ENCODE measurements at places on chromosomes 1 and 21.

GRCh38 chr1:6103854-6104530 is 58.3 kb downstream of the KCNAB2 start:
- DNase-seq, result no peak

GRCh38 chr1:51217101-51217500 is 19.0 kb upstream of the RNF11 start:
- no peak for DNase-seq

DNA sequence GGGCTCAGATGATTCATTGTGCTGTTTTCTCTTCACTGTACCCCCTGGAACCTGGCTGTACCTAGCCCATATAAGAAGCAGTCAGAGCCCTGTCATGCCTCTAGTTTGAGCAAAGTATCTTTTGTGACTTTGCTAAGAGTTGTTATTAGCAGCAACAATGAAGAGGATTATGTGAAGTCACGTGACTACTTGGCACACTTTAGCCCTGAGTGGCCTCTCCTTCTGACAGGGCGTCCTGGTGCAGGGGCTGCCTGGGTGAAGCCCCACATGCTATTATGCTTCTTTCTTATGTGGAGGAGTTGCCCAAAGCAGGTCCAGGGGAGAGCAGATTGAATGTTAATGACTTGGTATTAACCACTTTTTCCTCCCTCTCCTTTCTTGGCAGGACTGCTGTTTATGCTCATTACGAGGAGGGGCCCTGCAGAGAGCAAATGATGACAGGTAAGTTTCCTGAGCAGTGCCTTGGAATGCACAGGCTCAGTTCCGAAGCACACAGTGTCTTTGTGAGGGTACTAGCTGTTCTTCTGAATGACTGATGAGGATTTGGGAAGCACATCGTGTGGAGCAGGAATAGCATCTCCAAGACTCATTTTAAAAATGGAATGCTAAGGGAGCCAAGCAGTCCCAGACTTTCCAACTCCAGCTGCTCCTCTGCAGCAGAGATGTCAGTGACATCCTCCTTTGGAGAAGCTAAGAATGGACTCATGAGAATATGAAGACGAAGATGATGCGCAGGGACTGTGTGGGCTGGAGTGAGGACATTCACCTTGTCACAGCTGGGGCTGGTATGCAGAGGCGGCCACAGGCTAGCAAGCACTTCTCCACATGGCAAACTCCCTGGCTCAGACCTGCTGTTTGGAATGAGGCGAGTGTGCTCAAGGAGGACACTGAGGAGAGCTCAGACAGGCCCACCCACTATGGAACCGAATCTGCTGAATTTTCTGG is 15.2 kb upstream of the ST3GAL3 start:
- no peak for DNase-seq

GRCh38 chr1:31529999-31530684 is 46.2 kb upstream of the TINAGL1 start:
- DNase-seq, result no peak

DNA sequence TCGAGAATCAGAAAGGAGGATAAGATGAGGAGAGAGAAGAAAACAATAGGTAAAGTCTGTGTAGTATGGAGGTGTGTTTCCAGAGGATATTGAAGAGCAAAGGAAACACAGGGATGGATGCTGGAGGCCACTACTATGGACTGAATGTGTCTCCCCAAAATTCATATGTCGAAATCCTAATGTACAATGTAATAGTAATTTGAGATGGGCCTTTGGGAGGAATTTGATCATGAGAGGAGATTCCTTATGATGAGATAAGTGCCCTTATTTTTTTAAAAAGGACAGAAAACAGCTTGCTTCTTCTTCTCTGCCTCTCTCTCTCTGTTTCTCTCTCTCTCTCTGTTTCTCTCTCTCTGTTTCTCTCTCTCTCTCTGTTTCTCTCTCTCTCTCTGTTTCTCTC is 602.2 kb upstream of the ADAMTS5 start:
- no peak for DNase-seq

GRCh38 chr1:210878564-210878963 is 255.4 kb downstream of the KCNH1 start:
- DNase-seq, result no peak

GRCh38 chr1:206451134-206451686 is 19.1 kb upstream of the IKBKE start:
- no peak for DNase-seq

DNA sequence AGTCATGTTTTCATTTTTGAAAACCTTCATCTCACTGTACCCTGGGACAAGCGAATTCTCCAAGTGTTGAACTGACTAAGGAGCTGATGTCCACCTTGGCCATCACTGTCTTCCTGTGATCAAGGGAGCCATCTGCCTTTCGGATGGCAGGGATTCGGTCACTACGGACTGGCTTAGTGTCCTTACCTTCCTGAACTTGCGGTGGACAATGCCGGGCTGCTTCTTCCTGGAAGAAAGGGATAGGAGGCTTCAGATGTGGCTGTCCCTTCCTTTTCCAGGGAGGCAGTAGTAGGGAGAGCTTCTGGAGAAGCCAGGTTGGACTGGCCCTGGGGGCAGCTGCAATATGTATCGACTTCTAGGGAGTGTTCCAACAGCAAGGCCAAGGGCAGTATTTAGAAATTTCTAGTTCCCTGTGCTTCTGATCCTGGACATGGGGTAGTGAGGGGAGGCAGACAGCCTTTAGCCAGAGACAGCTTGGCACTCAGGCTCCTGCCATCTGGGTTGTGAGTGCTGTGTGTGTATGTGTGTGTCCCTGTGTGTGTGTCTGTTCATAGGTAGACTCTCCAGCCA is 114.6 kb downstream of the IER5 start:
- no peak for DNase-seq

GRCh38 chr1:62439652-62440371 is 3.0 kb downstream of the USP1 start:
- DNase-seq, result no peak

DNA sequence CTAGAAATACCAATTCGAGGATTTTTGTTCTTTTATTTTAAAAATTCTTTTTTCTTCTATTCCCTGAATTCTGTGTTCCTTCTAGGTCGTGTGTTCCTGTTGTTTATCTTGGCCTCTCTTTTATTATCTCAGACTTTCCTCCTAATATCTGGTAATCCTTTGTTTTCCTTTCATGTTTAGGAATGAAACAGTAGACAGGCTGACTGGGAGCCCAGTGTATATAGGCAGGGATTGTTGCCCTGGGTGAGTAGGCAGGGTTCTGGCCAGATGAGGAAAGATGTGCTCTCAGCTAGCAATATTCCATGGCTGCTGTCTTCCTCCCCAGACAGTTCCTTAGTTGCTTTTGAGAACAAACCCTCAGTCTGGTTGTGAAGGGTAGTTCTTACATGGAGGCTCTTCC is 161.8 kb upstream of the PDE4B start:
- DNase-seq, result no peak

DNA sequence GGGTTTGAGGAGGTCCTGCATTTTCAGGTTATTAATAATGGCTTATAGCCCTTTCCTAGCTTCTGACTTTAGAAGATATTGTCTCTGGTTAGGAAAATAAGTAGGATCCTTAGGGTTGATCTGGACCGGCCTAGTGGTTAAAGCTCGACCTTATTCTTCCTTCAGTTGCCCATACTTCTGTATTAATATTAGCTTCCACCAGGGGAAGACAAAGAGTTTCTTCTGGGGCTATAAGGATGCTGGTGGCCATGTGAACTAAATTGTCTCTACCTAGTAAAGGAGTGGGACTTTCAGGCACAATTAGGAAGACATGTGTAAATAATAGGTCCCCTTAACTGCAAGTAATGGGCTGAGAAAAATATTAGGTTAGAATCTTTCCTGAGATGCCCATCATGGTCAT is 20.6 kb upstream of the FCGR2A start:
- no peak for DNase-seq

GRCh38 chr21:24976238-24976637 is 631.0 kb downstream of the MRPL39 start:
- no peak for DNase-seq

All from WTC11 (cell line).